ENCODE measurements at places on chromosomes 13 and 19.

DNA sequence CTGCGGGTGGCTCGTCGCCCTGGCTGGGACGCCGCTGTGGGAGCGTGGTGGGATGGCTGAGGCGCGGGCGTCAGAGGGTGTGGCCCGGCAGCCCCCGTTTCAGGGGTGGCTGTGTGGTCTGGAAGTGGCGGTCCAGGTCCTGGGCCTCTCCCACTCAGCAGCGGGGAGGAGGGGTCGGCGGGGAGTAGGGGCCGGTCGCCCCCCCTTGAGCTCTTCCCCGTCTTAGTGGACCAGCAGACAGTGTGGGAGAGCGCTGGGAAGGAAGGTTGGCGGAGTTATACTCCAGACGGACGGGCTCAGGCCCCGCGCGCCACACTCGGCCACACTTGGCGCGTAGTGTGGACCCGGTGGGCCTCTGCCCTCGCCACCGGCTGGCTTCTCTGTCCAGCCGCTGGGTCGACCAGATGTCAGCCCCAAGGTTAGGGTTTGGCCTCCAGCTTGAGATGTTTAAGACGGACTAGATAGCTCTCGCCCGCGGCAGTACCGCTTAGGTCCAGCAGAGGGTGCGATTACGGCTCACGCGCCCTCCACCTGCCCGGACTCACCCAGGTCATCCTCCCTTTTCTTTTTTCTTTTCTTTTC, 21.7 kb upstream of the ZNF429 start:
- peak; percentile 63 for DNase-seq

DNA sequence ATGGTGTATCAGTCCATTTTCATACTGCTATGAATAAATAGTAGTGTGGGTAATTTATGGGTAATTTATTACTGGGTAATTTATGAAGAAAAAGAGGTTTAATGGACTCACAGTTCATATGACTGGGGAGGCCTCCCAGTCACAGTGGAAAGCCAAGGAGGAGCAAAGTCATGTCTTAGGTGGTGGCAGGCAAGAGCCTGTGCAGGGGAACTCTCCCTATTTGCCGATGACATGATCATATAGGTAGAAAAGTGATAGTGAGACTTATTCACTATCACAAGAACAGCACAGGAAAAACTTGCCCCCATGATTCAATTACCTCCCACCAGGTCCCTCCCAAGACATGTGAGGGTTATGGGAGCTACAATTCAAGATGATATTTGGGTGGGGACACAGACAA, 1137.7 kb downstream of the UQCRFS1 start:
- DNase-seq: no peak

DNA sequence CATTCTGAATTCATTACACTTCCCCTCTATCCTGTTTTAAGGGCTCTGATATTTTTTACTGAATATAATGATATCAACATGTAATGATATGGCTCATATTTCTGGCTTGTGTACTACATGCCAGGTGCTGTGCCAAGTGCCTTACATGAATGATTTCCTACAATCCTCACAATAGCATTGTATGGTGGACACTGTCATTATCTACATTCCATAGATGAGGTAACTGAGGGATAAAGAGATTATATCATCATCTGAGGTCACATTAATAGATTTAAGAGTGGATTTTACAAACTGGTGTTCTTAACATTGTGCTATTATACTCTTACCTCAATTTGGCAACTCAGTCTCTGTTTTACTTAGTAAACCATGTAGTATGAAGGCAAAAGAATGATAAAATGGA, 502.0 kb downstream of the LIG4 start:
- no peak for DNase-seq

DNA sequence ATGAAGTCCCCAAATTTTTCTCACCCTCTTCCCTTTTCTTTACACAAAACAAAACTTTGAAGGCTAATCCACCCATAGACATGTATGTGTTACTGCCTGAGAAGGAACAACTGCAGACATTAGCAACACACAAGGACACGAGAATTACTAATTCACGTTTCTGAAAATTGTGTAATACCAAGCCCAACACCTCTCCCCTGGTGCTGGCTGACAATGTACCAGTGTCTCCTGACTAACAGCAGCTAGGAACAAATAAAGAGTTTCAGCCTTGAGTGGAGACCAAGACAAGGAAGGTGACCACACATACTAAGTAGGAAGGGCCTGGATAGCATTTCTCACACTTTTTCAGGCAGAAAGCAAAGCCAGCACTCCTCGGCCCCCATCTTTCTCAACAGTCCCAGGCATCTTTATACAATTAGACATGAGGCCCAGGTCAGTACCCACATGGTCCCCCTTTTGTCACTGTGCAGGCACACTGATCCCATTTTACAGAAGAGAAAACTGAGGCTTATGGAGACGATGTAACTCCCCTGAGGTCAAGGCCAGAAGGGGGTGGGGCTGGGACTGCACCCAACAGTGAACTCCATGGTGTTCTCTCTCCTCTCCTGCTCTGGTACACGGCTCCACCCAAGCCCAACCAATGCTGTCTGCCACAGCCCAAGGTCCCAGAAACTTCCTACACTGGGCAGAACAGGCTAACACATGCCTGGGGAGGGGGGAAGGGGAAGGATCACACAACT, 8.7 kb downstream of the BRD4 start:
- no peak for DNase-seq

- no peak for DNase-seq
These were observed 11.2 kb upstream of the KCNC3 start for GRCh38 chr19:50340331-50340730.

GRCh38 chr19:40445780-40446262, 1.7 kb upstream of the SERTAD3 start:
- no peak for DNase-seq

DNA sequence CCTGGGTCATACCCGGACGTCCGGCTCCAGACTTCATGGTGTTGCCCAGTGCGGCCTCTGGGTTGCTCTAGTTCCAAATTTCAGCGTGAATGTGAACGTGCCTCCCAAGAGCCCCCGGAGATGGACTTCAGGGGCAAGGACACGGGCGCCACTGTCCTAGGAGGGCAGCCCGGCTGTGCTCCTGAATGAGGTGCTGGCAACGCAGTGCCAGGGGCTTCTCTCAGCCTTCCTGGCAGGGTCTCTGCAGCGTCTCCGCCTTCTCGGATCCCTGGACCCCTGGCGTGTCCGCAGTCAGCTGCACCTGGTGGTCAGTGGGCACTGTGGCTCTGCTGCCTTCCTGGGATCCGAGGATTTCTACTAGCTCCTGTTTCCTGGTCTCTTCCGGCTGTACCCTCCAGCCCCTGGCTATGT, 101.7 kb upstream of the MCF2L start:
- DNase-seq: no peak

- DNase-seq: no peak
These were observed 416 bp downstream of the BCKDHA start for GRCh38 chr19:41398050-41398418.

DNA sequence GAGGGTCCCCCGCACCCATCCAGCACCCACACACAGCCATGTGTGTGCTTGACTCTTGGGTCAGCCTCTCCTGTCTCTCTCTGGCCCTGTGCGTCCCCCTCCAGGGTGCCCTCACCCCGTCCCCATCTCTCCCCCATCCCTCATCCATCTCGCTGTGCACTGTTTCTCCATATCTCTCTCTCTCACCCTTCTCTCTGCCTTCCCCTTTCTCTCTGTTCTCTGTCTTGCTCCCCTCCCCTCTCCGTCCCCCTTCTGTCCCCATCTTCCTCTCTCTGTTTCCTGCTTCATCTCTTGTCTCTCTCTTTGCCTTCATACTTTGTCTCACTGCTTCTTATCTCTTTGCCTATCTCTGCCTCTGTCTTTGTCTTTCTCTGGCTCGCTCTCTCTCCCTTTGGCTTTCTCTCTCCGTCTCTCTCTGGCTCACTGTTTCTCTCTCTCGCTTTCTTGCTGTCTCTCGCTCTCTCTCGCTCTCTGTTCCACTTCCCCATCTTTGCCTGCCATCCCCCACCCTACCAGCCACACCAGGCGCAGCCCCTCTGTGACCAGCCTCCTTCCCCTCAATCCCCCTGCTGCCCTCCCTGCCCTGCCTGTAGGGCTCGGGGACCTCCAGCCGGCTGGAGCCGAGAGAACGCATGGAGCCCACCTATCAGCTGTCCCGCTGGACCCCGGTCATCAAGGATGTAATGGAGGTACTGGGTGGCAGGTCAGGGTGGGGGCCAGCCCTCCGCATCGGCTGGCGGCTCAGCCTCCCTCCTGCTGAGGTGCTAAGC, 8.9 kb downstream of the STXBP2 start:
- no peak for DNase-seq

DNA sequence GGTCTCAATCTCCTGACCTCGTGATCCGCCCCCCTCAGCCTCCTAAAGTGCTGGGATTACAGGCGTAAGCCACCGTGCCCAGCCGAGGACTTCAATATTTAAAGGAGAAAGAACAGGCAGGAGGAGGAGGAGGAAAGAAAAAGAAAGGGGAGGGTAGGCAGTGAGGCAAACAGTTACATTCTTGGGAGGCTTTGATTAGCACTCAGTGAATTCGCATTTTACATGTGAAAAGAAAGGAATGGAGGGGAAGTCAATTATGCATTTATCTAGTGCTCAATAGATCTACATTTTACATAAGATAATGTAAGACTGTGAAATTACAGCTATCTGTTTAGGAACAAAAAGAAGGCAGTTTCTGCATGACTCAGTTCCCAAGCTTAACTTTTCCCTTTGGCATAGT, 30.9 kb upstream of the CXCL17 start:
- no peak for DNase-seq

DNA sequence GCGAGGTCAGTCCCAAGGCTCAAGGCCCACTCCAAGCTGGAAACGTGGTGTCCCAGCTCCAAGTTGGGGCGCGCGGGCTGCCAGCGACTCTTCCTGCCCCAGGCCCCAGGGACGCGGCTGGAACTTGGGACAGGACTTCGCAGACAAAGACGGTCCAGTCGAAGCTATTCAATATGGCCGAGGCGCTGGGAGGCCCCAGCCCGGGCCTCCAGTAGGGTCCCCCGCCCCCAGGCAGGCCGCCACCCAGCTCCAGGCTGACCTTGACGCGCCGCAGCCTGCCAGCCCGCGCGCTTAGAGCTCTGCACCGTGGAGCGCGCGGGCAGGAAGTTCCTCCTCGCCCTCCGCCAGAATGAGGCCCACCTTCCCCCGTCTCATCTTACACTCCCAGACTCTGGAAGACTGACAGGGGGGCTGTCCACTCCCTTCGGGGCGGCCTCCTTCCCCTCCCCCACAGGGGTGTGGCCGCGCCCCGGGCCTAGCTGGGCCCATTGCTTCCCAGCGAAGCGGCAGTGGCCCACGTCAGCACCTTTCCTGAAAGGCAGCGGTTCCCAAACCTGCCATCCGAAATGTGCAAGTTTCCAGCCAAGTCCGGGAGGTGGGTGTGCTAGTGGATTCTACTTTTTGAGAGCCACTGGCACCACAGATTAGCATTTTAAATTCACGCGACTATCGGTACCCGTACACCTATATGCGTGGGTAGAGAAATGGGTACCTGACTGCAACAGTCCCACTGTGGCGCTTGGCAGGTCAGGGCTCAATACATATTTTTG, at the start of gene CCDC8:
Gene CCDC8, minus strand, starts transcription at position 303 of the 770 bp plus-strand sequence. CDS start 754 bp downstream, outside the sequence.
- DNase-seq: no peak

DNA sequence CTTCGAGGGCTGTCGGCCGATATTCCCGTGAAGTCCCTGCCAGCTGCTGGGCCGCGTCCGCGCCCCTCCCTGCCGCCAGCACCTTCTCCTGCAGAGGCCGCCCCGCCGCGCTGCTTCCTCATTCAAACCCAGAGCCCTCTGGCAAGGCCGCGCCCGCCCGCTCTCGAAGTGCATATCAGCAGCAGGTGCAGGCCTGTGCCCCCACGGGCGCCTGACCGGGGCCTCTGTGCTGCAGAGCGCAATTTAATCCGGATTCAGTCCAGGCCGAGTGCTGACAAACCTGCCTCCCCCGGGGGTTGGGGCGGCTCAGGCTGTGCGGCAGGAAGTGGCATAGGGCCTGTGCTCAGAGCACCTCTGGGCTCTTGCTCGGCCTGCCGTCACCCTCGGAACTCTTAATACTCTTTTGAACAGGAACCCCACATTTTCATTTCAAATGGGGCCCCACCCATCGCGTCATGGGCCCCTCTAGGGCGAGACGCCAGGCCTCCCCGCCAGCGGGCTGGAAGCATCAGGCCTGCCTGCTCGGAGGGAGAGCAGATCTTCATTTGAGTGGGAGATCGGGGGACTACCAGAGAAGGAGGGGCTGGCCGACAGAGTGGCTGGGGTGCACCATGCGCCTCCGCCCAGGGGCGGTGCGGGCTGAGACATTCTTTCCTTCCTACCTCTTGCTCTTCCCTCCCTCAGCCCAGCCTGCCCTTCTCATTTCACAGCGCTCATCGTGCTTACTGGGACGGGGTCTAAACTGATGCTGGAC, 125.7 kb downstream of the TNFRSF19 start:
- DNase-seq: peak; percentile 34

DNA sequence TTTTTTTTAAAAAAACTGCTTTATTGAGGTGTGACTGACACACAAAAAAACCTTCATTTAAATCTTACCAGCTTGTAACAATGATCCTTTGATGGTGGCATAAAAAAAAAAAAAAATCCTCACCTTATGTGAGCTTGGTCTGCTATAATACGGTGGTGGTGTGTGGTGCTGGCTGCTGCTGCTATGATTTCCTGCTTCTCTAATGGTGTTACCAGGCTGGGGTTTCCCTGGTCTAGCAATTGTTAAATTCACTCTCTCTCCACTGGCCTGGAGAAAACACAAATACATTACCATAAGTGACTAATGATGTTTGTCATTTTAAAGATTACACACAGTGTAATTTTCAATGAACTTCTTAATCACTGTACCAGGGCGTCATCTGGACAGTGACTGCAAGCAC, 60.6 kb downstream of the LNX2 start:
- DNase-seq: no peak

GRCh38 chr13:47673009-47673850, 327.8 kb downstream of the SUCLA2 start:
- no peak for DNase-seq

GRCh38 chr19:33794683-33795369, 1.8 kb upstream of the KCTD15 start:
- no peak for DNase-seq

- peak; percentile 66 for DNase-seq
These were observed at the start of gene ZBTB7A for GRCh38 chr19:4066682-4067395. ZBTB7A (minus strand) TSS chr19:4066899; CDS start chr19:4055232, 11,667 bp downstream.

DNA sequence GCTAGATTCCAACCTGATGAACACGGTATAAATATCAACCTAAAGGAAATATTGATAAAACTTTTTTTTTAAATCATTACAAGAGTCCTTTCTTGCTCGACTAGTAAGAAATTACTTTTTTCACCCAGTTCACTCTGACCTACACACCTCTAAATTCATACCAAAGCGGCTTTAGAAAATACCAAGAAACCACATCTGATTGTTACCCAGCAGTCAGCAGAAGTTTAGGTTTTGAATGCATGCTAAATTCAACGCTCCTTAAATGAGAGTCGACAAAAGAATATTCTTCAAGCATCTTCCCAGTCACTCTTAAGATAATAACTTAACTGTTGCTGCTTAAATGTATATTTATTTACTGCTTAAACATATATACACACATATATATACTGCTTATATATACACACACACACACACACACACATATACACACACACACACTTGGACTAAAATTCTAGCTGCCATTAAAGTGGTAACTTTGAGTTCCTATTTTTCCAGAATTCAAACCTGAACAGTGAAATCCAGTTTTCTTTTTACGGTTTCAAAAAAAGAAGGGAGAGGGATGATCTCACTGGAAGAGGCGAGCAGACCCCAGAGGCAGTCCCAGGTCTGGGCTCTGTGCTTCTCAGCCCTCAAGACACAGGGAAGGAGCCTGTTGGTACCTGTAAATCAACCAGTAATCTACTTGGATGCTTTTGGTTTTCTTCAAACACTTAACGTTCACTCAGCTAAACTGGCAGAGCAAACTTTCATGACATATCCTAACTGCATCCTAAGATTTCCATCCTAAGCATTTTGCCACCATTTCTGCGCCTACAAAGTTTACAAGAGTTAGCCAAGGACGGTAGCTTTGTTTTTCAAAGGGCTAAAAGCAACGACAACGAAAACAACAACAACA, 1.7 kb downstream of the STK24 start:
- DNase-seq: no peak

- DNase-seq: no peak
These were observed 1200.7 kb downstream of the SLITRK1 start for GRCh38 chr13:82681535-82681934.
